ENCODE measurements at places on chromosomes 4 and X.

DNA sequence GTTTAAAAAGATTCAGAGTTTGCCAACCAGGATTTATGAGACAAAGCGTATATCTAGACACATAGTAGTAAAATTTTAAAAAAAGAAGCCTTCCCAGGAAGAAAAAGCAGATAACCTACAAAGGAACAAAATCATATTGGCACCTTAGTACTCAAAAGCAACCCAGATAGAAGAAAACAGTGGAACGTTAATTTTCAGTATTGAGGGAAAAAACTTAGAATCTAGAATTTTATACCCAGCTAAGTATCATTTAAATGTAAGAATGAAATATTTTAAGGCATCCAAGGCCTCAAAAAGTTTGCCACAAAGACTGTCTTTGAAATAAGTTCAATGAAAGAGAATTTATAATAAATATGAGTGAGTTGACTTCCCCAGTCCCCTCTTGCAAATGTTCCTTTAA lies 96.5 kb upstream of the EOLA2 start:
- DNase-seq: no peak

GRCh38 chr4:30833206-30833605 lies 113.0 kb downstream of the PCDH7 start:
- DNase-seq: no peak

DNA sequence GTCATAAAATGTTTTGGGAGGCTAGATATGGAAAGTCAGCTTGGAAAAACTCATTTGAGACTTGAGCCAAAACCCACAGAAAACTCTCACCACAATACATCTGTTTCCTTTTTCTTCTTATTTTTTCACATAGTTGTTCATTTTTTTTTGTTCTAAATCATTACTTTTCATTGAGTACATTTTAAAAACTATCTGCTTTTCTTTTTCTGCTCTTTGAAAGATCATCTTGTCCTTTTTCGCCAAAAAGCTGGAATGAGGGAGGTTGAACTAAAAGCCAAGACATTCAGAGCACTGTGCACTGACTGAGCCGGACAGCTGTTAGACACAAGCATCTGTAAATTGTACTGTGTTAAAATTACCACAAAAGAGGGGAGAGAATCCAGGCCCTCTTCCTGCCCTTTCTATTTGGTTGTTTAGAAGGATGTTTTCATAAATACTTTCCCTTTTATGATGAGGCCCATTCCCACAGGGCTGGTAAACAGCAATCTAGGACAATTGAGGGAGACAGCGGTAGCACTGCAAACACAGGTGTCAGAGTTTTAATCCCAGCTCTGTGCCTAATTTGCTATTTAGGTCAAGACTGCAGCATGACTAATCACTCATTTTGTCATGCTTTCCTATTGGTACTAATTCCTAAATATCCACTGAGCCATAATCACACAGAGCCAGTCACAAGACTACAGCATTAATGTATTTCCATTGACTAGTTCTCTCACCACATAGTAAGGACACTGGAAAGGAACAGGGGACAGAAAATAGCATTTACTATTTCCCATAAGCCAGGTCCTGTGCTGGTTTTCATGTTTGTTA lies 7.3 kb upstream of the RNF150 start:
- DNase-seq: no peak

- DNase-seq: no peak
These were observed 112.3 kb upstream of the GALNT7 start for GRCh38 chr4:173056271-173056670.

DNA sequence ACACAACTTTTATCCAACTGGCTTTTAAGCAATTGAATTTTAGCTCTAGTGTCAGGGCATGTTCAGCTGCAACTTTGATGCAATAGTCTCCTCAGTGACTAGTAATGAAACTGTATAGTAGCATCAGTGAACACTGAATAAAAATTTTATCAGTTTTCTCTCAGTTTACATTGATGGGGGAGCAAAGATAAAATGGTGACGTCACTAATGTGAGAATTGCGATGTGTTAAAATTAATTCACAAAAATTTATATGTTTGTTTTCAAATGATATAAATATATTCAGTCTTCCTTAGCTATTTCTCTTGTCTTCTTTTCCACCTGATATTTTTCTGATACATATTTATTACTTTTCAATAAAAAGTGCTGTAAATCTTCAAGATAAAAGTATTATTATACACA lies 508.8 kb upstream of the AGA start:
- DNase-seq: no peak

DNA sequence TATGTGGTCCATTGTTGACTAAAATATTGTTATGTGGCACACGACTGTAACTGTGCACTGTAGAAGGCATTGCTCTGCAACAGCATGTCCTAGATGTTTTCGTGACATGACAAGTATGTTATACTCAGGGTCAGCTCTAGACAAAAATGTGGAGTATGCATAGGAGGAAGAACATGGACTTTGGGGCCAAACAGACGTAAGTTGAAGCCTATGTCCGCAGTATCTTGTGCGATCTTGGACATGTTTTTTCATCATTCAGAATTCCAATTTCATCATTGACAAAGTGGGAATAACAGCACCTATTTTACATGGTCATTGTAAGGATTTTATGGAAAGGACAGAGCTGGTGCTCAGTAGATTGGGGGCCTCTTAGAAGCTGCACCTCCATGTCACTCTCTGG lies 27.7 kb upstream of the PROM1 start:
- DNase-seq: no peak

All from activated naive CD4-positive, alpha-beta T cell treated with Interleukin-2 at 50 U/mL for 16 hours (primary cell).